ENCODE measurements at places on chromosomes 12 and 14.

GRCh38 chr12:131830914-131831571 lies 2.9 kb downstream of the MMP17 start:
- DNase-seq: no peak

GRCh38 chr12:52473768-52474167 lies at the start of gene KRT6C:
KRT6C (minus strand) TSS chr12:52473805; CDS start chr12:52473737, 68 bp downstream.
- no peak for DNase-seq

DNA sequence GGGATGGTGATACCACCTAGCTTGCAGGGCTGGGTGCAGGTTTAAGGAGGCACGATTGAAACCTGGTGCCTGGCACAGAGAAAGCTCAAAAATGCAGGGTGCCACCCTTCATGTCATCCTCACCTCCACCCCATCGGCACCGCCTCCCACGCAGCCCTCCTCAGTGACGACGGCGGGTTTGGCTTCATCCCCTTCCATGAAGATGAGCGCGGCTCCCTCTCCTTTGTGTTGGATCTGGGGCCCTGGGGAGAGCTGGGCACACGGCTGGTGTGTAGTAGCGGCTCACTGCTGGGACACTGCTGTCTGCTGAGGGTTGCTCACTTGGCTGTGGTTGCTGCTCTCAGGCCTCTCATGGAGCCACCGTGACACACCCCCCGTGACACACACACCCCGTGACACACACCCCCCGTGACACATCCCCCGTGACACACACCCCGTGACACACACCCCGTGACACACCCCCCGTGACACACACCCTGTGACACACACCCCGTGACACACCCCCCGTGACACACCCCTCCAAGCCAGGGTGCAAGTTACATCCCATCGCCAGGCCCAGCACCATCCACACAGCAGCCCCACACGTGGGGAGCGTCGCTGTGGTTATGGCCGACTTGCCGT lies 42.9 kb upstream of the FZD10 start:
- DNase-seq: no peak

GRCh38 chr14:80850197-80850814 lies 91.2 kb downstream of the CEP128 start:
- no peak for DNase-seq

- no peak for DNase-seq
Observed at GRCh38 chr14:99899578-99900178, 106.5 kb downstream of the EML1 start.

GRCh38 chr14:32341947-32342846 lies 13.1 kb downstream of the AKAP6 start:
- DNase-seq: no peak

DNA sequence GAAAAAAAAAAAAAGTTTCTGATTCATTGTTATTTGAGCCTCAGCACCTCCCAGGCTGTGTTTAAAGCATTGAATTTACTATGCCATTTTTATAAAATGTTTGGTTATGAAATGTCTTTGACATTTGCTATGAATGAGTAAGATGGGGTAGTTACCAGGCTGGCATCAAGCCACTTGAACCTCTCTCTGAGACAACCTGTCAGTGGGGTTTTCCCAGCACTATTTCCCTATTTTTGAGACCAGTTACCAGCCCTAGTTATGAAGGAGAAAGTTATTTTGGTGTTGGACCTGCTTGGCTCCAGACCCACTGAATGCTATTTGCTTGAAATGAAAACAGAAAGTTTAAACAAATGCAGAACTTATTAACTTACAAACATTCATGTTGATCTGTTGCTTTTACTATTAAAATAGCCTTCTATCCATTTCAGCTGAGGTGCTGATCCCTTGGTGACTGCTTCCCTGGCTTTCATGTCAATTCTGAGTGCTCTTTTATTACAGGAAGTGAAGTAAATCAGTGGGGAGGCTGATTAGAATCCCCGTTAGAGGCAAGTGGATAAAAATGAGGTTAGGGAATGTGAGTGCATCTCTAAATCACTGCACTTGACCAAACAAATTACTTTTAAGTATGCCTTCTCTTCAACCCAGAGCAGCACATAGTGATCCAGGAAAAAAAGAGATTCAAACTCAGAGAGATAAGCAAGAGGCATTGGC lies 37.8 kb downstream of the LLPH start:
- no peak for DNase-seq

DNA sequence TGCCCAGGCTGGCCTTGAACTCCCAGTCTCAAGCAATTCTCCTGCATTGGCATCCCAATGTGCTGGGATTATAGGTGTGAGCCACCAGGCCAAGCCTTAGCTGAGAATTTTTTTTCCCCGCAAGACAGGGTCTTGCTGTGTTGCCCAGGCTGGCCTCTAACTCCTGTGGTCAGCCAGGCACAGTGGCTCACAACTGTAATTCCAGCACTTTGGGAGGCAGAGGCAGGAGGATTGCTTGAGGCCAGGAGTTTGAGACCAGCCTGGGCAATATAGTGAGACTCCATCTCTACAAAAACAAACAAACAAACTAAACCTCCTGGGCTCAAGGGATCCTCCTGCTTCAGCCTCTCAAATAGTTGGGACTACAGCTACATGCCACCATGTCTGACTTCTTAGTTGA lies 27.3 kb downstream of the DEPDC4 start:
- no peak for DNase-seq

DNA sequence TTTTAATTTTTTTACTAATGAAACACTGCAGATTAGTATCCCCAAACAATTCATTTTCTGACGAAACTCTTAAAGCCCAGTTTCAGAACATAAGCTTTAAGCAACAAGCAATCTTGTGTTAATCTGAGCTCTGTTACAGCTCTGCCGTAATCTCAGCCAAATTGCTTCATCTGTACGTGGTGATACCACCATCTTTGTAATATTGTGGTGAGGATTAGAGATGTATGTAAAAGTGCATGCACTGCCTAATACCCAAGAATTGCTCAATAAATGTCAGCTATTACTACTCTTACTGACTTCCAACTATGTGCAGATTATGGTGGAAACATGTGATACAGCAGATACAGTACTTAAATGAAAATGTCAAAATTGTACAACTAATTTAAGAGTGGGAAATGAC lies 1.8 kb downstream of the AKAP5 start:
- DNase-seq: no peak

- DNase-seq: peak; percentile 44
Observed at GRCh38 chr12:93742110-93742934, 65.1 kb downstream of the CRADD start.

- no peak for DNase-seq
Observed at GRCh38 chr14:82501554-82501953, 967.9 kb upstream of the SEL1L start.

GRCh38 chr12:3246253-3246652 lies 169.1 kb downstream of the TSPAN9 start:
- no peak for DNase-seq
